ENCODE measurements at places on chromosomes 7 and 10.

- no peak for DNase-seq
These were observed 20.6 kb downstream of the PITRM1 start for GRCh38 chr10:3151889-3152565.

DNA sequence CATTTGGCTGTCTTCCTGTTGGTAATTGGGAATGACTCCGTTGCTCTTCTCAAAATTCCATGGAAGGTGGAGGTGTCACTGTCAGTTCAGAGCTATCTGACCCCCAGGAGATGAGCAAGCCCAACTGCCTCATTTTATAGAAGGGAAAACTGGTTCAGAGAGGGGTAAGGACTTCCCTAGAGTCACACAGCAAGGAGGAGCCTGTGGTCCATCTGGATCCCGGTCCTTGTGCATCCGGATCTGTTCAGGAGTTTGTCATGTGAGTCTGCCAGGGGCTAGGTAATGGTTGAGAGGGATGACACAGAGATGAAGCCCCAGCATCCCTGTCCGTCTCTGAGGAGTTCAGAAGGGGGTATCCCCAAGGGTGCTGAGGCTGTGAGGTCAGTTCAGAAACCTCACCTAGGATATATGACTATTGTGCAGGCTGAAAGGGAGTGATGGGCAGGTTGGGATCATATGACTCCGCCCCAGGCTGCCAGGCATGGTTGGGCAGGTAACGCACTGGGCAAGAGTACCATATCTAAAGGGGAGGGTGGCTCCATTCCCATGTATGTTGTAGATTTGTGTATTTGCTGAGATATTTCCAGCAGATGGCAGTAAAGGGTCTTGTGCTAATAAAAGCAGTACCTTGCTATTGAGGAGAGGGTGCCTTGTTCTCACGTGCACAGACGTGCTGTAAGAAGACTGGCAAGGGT is 16.0 kb upstream of the SLC29A3 start:
- peak; percentile 84 for DNase-seq

DNA sequence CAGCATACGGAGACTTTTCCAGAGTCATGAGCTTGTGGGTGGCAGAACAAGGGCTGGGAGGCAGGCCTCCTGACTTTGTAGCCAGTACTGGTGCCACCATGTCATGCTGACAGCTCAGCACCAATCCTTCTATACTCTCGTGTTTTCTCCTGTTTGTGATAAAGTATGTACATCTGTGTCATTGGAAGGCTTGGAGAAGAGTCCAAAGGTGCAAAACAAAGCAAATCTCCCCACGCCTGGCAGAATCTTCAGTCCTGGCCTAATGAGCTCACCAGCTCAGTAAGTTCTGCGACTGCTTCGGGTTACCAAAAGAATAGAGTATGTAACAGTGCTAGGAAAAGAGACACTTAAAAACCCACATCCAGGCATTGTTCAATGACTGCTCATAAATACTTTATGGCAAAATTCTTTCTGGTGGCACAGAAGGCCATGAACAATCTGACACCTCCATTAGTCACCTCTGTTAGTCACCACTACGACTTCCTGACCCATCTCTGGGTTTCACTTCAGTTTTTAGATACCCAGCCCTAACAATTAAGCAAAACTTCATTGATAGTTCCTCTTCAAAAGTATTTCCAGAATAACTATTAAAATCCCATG is 24.5 kb downstream of the STEAP1 start:
- peak; percentile 19 for DNase-seq

- DNase-seq: peak; percentile 1
These were observed 78.2 kb upstream of the STEAP1B start for GRCh38 chr7:22578007-22578733.

DNA sequence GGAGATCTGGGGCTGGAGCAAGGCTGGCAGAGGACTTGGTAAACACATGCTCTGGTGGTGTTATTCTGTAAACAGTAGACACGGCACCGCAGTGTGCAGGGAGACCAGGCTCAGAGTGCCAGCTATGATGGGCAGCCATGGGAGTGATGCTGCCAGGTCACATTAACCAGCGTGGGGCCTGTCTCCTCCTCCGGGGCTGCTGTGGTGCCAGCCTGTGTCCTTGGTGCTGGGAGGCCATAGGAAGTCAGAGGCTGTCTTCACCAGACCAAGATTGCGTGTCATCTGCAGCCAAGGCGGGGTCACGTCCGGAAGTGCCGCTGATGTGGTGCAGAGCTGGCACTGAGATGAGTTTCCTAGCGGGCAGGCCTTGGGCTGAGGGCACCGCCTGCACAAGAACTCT is 236.0 kb downstream of the GLRX3 start:
- DNase-seq: no peak

DNA sequence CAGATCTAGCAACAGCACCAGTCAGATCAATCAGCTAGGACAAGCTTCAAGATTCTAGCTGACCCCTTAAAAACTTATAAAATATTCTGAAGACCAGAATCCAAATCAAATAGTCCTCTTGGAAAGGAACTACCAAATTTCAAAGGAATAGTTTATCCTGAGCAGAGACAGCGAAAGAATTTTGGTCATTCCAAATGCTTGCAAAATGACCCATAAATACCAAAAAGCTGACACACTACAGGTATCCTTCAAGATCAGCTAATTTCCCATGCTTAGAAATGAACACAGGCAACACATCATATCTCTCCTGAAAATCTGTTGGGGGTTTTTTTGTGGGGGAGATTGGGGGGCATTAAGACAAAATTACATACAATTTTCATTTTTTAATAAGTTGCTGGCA is 78.8 kb downstream of the PDSS1 start:
- no peak for DNase-seq

DNA sequence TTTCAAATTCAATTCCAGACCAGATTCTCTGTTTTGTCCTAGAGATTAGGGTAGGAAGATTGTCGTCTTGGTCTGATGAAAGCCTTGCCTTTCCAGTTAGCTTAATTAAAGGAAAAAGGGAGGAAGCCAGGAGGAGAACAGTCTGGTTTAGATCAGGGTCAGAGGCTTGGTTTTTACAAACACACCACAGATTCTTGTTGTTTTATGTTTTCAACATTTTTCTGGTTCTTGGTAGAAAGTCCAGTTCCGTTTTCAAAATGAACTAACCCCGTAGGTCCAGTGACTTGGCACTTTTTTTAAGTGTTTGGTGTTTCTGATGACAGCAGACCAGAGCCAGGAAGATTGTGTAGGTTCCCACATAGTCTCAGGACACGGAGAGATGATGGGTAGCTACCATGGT is 167.1 kb upstream of the INHBA start:
- DNase-seq: no peak

DNA sequence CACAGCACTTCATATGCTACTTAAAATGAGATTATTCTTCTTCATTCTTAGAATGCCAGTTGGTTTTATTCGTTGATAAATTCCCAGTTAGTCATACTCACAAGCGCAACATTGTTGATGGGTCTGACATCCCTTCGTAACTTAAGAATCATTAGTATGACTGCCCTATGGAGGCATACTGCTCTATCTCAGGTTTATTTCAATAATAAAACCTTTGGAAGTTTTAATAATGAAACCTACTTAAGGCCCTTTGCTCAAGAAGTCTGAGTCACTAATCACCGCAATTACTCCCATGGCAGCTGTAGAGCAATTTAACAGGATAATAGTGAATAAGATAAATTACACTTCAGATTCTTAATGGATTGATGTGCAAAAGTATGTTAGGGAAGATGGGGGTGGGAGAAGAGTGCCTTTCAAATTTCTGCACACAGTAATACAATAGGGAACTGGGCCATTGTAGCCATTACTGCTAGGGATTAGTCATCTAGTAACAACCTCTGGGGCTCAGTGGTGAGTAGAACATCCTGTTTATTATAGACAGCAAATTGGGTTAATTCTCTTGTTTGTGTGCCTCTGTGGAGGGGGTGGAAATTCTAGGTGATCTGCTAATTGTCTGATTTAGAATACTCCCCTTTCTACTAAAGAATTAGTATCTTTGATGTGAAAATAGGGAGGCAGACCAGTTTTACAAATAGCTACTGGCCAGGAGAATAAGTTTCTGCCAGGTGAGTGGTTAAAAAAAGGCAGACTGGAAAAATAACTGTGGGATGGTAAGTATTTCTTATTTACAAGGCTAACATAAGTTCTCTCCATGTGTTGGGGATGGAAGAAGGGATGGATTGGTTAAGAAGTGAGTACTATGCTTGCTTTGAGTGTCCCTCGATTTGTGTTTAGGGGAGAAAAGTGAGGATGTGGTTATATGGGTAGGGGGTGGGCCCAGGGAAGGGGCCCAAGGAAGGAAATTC is 74.5 kb upstream of the VKORC1L1 start:
- DNase-seq: no peak

GRCh38 chr10:2139746-2140145 is 402.4 kb upstream of the ADARB2 start:
- no peak for DNase-seq

GRCh38 chr7:157928808-157929425 is 592.1 kb downstream of the DNAJB6 start:
- no peak for DNase-seq

DNA sequence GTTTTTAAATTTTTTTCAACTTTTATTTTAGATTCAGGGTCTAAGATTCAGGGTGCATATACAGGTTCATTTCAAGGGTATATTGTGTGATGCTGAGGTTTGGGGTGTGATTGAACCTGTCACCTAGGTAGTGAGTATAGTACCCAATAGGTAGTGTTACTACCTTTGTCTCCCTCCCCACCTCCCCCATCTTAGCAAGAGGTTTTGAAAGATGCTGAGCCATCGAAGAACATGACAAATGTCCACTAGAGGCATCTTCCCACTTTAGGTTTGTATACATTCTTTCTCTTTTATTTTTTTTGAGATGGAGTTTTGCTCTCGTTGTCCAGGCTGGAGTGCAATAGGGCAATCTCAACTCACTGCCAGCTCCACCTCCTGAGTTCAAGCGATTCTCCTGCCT is 880 bp upstream of the MGAM2 start:
- DNase-seq: peak; percentile 10

DNA sequence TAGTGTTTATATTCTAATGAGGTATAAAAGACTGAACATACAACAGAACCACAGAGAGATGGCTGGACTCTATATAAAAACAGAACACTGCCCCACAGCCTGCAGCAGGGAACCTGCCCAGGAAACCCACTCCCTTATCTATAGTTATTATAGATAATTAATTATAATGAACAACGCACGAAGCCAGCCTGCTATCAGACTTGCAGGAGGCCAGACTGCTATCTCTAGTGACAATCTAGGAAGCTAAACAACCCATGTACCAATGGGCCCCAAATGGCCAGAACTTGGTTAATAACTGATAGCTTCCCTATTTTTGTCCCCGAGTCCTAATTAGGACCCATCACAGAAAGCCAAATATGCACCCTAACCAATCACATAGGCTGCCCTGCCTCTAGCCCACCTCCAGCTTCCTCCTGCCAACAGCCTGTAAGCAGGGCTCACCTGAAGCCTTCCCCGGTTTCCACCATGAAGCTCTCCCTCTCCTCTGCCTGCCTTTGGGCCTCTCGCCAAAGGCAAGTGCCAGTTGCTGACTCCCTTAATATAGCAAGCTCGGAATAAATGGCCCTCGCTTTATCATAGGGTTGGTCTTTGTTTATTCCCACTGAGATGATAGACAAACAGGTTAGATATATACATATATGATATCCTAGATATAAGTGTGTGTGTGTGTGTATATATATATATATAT is 74.5 kb downstream of the SYPL1 start:
- no peak for DNase-seq

DNA sequence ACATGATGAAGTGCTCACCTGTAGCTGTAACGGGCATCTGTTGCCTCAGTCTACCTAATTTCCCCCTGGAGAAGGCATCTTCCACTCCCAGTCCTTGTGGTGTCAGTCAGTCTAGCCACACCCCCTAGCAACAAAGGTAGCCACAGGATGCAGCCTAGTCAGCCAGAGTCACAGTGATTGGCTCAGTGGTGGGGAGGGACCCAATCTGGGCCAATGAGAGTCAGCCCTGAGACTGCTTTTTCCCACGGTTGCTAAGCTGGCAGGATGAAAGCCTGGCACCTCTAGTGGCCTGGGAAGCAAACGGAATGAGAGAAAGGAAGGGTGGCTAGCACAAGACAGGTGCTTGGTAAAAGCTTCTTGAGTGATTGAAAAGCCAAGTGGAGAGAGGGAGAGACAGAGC is 118.6 kb downstream of the SH3PXD2A start:
- DNase-seq: peak; percentile 10

- peak; percentile 44 for DNase-seq
These were observed 11.1 kb upstream of the CALML5 start for GRCh38 chr10:5510281-5511072.

DNA sequence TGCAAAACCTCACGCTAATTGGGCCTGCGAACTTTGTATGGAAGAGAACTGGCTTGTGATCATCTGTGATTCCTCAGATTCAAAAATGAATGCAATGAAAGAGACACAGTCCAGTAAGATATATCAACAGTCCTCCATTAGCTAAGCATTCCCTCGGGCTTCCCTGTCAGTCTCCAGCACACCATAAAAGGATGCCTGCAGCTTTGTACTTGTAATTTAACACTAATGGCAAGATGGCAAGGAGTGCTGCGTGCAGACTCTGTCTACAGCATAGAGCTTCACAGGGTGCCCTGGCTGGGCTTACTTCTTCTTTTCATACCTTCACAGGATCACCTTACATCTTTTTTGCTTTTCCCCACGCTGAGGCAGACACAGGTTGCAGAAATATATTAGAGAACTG is 200.0 kb downstream of the GFRA1 start:
- DNase-seq: no peak

DNA sequence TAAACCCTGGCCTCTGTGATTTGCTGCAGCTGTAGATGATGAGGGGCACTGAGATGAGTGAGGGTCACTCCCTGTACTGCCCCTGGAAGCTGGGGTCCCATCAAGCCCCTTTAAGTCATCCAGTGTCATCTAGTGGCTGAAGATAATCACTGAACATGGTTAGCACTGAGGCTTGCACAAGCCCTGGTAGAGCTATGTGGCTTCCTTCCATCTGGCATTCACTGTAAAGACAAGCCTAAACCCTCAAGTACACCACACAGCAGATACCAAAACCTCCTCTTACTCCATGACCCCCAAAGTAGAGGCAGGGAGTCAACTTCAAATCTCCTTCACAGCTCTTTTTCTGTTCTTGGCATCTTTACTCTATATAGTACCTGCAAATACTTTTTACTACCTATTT is 72.7 kb upstream of the MRLN start:
- no peak for DNase-seq

DNA sequence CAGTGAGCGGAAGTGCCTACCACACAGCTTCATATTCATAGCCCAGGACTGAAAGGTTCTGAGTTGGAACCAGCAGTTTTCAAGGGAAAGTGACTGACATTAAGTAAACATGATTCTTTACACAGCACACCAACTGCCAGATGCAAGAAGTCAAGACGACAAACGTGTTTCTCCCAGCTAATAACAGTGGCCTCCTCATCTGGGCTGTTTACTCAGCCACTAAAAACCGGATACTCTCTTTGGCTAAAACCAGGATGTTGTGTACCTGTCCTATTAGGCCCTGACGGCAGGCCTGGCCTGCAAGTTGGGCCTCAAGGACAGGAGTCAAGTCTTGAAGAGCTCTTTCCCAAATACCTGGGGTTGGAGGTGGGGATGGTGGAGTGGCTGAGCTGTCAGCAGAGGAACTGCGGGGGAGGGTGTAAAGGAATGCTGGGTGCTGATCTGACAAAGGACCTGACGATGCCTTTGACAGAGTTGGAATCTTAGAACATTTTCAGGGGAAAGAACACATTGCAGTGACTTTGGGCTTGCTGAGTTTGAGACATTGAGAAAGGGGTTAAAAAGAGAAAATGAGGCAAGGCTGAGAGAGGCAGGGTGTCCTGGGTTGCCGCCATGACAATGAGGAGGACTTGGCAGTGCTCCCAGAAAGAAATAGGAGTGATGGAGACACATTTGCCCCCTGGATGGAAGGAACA is 57.7 kb downstream of the STEAP1B start:
- DNase-seq: no peak

- peak; percentile 16 for DNase-seq
These were observed 799.2 kb downstream of the REEP3 start for GRCh38 chr10:64320448-64320847.

GRCh38 chr7:12637819-12638592 is 49.4 kb upstream of the ARL4A start:
- DNase-seq: peak; percentile 73
